Activated gamma-delta T cell treated with Interleukin-2 at 50 U/mL for 16 hours (primary cell): ENCODE measurements at places on chromosomes 5 and 9.

- no peak for DNase-seq
Observed at GRCh38 chr5:112636751-112637150, 100.9 kb upstream of the APC start.

DNA sequence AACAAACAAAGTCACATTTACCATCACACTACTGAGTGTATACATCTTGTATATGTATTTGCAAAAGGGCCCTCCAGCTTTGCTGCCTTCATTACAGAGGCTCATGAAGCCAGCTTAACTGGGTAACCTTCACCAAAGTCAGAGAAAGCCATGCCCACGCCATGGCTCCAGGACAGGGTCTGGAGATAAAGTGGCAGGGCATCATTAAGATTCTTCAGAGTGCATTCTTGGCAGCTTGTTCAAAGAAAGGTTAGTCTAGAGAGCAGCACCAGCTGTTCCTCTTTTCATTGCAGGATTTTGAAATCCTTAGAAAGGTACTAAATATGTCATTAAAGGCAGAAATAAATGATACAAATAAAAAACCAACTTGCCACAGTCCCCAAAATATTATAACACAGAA lies 333.2 kb downstream of the NDUFS4 start:
- no peak for DNase-seq

DNA sequence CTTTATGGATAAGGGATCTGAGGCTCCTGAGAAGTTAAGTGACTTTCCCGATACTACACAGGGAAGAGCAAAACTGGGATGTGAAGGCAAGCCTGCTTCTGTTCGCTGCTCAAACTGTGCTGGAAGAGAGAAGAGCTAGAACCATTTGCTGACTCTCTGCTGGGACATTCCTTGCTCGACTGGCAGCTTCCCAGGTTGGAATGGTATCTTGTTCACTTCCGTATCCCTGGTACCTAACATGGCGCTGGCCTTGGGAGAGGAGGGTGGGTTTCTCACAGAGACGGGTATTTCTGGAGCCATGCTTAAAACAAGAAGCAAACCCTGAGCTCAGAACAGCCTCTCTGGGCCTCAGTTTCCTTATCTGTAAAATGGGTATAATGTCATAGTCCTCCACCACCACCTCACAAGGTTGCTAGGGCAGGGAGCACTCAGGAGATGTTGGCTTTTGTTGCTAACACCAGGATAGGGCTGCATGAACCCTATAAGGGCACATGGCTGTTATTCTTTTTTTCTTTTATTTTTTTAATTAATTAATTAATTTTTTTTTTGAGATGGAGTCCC lies 68.0 kb upstream of the STXBP1 start:
- no peak for DNase-seq

GRCh38 chr9:23447166-23447565 lies 378.9 kb downstream of the ELAVL2 start:
- DNase-seq: no peak
